ENCODE measurements at places on chromosomes 12 and 14. TPM values are rescaled to one million over a fixed set of nuclear protein-coding genes. Genes with fewer than 3 reads are reported as not detected.

Gene RAD9B
- 0.43 TPM for total RNA-seq

Gene PLCZ1
- total RNA-seq: not detected

Gene BAZ2A
- total RNA-seq: 22.3 TPM

Gene SRRM4
- not detected for total RNA-seq

Gene GDF3
- 1.2 TPM for total RNA-seq

Gene ANG
- total RNA-seq: 6.2 TPM

Gene RNASE4
- total RNA-seq: 12.8 TPM
